ENCODE measurements at places on chromosomes 7 and 10.
A peak's percentile ranks its signal among the peaks of the same experiment; 100 is the strongest.

DNA sequence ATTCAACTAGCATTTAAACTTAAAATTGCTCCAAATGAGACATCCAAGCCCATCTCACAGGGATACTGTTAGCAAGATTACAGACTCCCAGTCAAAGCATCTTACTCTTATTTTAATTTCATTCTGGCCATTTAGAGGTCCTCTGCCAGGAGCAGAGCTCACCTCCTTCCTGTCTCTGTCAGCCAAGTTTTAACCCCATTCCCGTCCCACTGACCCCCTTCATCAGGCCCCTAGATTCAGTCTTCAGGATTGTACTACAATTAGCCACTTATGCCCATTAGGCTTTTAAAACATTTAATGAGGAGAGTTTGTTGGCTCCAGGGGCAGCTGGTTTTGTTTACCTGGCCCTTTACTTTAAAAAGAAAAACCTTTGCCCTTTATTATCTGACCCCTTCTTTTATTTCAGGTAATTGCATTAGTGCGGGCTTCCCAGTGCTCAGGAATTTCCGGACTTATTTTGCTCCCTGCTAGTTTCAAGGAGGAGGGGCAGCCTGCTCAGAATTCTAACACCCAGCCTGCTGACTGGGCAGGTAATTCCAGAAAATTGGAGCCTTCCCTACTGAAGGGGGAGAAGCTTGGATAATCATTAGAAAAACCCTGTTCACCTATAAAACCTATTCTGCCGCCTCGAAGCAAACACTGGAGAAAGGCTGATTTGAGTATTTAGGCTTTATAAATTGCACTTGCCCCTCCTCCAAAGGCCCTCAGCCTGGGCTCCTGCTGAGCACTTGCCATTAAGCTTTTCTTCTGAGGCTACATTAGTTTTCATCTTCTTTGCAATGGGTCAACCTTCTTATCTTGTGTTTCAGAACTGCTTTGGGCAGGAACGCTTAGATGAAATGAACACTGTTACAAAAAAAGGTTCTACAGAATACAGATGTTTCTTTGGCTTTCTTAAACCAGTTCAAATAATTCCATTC, 200.5 kb upstream of the HPS1 start:
- DNase-seq: no peak

DNA sequence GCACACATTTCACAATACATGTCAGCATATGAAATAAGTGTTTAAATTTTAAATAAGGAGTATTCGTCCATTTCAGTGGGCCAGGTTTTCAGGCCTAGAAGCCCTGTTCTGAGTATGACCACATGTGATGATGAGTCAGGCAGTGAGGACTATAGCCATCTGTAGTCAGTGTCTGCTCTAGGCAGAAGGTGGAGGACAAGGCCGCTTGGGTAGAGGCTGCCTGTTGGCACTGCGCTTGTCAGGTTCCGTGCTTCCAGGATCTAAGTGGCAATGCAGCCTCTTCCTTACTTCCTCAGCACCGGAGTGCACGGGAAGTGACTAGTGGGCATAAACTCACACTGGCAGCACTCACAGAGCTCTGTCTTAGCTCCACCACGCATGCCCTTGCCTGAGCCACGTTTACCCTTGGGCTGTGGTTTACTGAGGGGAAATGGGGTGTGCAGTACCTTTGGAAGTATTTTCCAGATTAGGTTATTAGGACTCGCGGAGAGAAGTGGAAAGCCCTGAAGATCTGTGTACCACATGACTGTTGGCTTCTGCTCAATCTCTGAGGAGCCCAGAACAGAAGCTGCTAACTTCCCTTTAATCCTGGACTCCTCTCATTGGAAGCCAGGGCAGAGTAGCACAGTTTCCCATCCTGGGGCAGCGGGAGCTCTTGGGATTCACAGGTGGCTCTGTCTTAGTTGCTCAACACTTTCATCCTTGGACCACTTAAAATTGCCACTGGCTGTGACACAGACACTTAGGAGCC, 87.5 kb upstream of the GJD4 start:
- DNase-seq: no peak

DNA sequence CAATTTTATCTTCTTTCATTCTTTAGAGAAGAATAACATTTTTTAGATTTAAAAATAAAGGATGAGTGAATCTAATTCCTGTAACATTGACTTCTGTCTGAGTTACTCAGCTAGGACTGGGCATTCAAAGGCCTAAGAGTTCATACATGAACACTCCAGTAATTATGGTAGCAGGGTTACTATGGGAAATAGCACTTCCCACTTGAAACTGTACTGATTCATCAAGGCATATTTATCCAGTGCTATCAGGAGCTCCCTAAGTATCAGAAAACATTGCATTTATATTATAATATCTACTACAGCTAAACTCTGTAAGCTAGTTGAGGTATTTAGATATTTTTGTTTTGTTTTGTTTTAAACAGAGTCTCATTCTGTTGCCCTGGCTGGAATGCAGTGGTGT, 41.8 kb downstream of the NDUFB2 start:
- DNase-seq: no peak

DNA sequence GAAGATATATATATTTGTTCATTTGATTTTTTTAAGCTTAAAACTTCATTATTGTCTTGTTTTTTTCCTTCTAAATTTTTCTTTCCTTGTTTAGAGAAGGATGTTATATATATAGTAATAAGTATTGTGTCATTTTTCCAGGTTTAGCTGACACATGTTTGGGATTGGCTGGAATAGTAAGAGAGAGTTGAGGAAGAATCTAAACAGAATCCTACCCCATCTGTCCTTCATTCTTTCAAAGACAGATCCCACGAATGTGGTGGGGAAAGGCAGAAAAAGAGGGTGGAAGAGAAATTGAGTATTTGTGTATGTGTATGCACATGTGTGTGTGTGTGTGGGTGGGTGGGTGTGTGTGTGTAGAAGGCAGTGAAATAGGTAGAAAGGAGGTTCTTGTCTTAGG, 132.4 kb downstream of the SVIL start:
- DNase-seq: no peak

- peak; percentile 19 for DNase-seq
Observed at GRCh38 chr10:103800789-103801540, 54.4 kb downstream of the SH3PXD2A start.

DNA sequence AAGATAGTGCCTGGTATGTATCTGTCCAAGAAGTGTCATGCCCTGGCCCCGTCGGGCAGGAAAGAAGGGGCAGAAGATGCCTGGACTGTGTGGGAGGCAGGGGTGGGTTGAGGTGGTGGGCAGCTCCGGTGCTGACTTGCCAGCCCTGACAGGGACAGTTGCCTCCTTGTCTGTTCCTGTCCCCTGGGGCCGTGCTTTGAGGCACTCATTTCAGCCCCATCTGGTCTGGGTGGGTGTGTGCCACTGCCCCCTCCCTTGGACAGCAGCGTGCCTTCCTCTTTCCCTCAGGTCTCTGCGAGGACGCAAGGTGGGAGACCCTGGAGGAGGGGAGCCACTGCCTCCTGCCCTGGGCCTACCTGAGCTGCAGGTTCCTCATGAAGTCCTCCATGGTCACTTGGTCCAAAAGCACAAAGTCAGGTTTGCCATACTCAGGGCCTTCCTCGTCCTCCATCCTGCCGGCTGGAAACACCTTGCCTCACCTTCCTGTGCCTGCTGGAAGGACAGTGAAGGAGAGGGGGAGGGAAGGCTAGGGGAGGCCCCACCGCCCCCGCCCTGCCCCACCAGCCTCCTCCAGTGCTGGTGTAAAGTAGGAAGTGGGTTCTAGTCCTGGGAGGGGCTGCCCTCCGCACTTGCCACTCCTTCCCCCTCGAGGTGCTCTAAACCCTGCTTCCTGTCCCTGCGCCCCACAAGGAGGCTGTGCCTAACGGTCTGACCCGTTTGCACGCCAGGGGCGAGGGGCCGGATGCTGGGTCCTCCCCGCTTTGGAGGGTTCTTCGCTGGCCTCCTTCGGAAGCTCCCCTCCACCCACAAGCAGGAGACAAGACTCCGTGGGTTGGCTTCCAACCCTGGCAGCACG, at the start of gene MYO1G:
Gene MYO1G (minus strand): TSS at position 505 of the 856 bp plus-strand sequence. CDS start 54 bp downstream, at position 451.
- DNase-seq: no peak

- DNase-seq: no peak
Observed at GRCh38 chr10:12235796-12236195, 39.8 kb downstream of the CDC123 start.

GRCh38 chr7:13240349-13240748, 552.9 kb downstream of the ARL4A start:
- peak; percentile 63 for DNase-seq

GRCh38 chr7:5388905-5389433, 34.7 kb downstream of the TNRC18 start:
- no peak for DNase-seq

DNA sequence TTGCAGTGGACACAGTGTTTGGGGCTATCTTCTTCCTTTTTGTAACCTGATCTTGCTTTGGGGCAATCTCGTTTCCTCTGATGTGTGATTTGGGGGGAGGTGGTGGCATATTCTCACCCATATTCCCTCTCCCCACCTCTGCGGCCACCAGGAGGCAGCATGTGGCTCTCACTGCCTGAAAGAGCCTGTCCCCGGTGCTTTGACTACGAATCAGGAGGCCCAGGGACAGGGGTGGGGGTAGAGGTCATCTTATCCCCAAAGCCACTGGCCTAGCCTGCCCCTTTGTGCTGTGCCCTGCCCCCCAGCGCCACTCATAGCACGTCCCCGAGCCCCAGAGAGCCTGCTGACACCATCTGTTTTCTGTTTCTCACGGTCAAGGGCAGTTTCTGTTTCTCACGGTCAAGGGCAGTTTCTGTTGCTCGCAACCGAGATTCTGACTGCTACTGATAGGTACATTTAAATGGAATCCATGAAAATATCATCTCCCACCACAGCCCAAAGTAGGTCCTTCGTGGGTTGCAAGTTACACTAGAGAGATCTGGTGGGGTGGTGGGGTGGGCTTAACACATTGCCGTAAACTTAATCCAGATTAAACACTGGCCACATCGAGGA, 28.2 kb downstream of the PHYH start:
- DNase-seq: no peak

- DNase-seq: no peak
Observed at GRCh38 chr10:69479240-69480067, 28.2 kb downstream of the TSPAN15 start.

DNA sequence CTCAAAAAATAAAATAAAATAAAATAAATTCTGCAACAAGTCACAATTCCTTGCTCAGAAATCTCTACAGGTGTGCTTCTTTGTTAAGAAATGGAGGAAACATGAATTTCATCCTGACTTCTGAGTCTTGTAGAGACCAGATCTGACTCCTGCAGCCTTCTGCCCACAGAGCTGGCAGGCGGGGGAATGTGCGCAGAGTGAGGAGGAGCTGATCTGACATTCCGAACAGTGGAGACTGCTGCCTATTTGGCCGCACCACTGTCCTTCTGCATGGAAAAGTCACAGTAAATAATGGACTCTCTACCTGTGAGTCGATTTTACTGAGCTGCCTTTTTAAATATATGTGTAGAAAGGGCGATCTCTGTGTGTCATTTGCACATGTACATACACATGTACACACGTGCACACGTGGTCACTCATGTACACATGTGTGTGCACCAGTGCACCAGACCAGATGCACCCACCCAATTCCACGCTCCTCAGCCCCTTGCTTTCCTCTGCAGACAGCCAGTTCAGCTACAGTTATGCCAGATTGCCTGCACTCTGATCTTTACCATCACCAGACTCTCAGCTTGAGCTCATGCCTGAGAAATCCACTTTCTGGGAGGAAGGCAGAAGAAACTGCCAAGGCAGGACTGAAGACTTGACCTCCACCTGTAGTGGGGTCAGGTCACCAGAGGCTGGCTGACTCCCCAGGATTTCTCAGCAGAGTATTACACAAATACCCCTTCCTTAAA, 54.9 kb downstream of the IKZF1 start:
- DNase-seq: no peak

Measured in Caki2 (cell line).